Inflammatory macrophage treated with lipopolysaccharide for 1 hour (primary cell): ENCODE measurements at places on chromosomes 5 and 9.
A peak's percentile ranks its signal among the peaks of the same experiment; 100 is the strongest.

DNA sequence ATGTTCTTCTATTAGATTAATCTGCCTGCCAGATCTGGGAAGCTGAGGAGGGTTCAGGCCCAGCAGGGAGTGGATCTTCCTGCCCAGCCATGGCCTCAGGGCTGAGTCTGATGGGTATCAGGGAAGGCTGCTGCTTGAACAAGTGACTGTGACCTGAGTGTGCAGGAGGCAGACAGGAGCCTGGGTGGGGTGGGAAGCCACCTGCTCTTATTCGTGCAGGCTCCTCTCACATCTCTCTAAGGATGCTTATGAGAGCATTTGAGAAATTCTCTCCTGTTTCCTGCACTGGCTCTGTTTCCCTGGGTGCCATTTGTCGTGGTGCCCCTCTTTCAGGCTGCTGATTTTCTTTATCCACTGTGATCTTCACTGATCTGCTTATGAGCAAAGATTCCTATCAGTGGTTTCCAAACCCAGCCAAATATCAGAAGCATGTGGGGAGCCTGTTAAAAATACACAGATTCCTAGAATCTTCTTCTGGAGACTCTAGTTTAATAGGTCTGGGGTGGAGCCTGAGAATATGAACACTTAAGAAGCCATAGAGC lies 2.1 kb downstream of the RGS3 start:
- DNase-seq = no peak

GRCh38 chr5:121029536-121030245 lies 565.6 kb downstream of the PRR16 start:
- DNase-seq = no peak

- no peak for DNase-seq
Measured at GRCh38 chr9:13070612-13071595, 208.6 kb downstream of the MPDZ start.

DNA sequence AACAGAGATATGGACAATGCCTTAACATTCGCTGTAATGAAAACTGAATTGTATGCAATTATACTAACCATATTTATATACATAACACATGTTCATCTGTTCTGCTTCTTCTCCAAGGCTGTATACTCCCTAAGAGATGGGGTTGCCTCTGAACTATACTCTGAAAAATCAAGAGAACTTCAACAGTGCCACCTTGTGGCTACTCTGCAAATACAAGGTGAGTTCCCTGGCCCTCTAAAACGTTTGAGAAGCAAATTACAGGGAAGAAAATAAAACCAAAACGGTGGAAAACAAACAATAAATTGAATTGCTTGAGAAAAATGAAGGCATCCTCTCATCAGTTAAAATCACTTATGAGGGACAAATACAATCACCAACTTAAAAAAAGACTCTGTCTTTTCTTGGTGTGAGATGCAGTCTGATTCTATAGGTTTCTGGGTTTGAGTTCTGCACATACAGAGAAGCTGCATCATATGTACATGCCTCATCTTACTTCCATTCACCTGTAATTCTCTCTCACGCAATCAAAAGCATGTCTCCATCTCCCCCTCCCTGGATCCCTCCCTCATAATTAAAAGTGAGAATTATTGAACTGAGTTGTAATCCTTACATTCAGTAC lies 98.6 kb downstream of the FBXW11 start:
- peak; percentile 81 for DNase-seq

DNA sequence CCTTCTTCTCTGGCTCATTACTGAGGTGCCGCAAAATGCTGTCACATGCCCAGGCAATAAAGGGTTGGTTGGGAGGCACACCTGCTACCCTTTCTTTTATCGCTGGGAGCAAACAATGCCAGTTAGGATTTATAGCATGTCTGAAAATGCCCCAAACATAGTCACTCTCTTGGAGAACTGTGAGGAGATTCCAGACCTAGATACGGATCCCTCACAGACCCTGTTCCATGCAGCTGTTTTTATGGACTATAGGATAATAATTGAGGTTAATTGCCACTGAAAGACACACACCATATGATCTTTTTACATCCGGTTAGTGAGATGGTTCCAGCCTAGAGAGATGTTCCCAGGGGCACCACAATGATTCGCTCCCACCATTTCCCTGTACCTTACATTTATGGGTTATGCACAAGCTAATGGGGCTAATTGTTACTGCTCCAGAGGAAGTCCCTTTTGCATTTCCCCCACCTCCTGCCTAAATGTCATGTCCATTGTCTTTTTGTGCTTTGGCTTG lies 318.1 kb downstream of the PIK3R1 start:
- no peak for DNase-seq

GRCh38 chr5:54412913-54413312 lies 42.6 kb upstream of the HSPB3 start:
- no peak for DNase-seq

DNA sequence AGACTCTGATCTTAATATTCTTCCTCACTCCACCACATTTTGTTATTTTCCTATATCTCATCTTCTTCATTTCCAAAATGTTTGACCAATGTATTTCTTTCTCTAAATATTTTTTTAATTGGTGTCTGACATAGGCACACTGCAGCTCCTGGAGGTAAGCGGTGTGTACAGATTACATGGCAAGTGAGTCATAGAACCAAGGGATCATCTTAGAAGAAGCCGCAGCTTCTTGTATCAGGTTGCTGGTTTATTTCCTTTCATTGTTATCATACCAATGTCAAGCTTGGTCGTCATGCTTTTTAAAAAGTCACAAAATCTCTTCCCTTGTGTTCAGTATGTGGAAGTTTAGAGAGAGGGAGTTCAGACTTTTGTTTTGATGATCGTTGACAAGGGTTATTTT lies 526.1 kb upstream of the CDH18 start:
- no peak for DNase-seq

GRCh38 chr9:136499071-136499934 lies 16.5 kb upstream of the SEC16A start:
- no peak for DNase-seq
